ENCODE measurements at places on chromosomes 2 and 18. TPM values are rescaled to one million over a fixed set of nuclear protein-coding genes. Genes with fewer than 3 reads are reported as not detected.
A peak's percentile ranks its signal among the peaks of the same experiment; 100 is the strongest.

DNA sequence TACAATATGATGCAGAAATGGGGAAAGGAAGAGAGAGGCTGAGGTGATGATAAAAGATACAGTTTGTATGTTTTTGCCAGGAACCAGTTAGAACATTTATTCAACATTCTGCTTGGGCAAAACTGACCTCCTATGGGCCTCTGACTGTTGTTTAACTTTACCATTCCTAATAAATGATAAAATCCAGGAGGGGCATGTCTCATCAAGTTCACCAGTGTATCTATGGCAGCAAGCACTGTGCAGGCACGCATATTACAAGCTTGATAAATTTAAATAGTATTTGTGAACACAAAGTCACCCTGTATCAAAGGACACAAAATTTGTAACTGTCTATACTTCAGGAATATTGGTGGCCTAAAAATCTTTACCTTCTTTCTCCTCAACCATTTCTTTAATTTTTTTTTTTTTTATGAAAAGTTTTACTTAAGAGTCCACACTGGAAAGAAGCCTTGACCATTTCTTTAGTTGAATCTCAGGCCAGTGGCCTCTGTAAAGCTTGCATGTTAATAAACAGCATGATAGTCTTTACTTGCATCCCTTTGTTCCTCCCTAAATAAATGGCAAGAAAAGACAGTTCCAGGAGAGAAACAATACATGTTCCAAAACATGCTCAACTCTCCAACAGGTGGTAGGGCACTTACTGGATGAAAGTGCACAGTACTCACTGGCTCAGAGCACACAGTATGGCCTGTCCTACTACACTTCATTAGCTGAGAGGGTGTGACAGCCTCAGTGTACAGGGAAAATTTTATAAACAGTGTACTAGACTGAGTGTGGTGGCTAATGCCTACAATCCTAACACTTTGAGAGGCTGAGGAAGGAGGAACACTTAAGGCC is 52.3 kb downstream of the SOS1 start:
- peak; percentile 90 for DNase-seq

GRCh38 chr18:76102156-76102555 is 392.9 kb downstream of the ZNF516 start:
- no peak for DNase-seq

The COL5A2 gene
- 9.3 TPM for total RNA-seq

GRCh38 chr2:211468217-211468616 is 911.8 kb downstream of the CPS1 start:
- no peak for DNase-seq

The NTSR2 gene
- total RNA-seq, result not detected

DNA sequence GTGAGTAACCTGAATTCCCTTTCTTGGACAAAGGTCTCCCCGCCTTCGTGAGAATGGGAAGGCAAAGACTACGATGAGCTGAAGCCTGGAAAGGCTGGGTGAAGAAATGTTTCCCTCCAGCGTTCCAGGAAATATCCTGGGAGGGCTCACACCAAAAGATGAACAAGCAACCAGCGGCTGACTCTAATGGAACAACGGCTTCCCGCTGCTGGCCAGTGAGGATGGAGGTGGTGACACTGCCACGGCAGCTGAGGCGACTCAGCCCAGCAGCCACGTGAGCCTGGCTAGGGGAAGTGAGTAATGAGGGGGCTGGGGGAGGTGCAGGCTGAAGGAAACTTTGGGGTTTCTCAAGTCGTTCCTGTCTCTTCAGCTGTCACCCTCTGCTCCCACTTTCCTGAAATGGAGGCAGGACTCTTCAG is 105.0 kb upstream of the SMAD7 start:
- peak; percentile 13 for DNase-seq

The TOGARAM2 gene
- total RNA-seq, result not detected

The RSAD2 gene
- total RNA-seq, result 0.53 TPM

The B4GALT6 gene
- 2.4 TPM for total RNA-seq

GRCh38 chr2:190674966-190675650 is 26.2 kb downstream of the NAB1 start:
- no peak for DNase-seq

GRCh38 chr2:215479536-215480240 is 43.8 kb upstream of the FN1 start:
- no peak for DNase-seq

The LTBP1 gene
- 6.6 TPM for total RNA-seq

GRCh38 chr2:191231995-191232394 is 13.2 kb upstream of the MYO1B start:
- DNase-seq, result peak; percentile 47

The CCDC148 gene
- total RNA-seq, result 0.26 TPM

The MSTN gene
- total RNA-seq, result not detected

DNA sequence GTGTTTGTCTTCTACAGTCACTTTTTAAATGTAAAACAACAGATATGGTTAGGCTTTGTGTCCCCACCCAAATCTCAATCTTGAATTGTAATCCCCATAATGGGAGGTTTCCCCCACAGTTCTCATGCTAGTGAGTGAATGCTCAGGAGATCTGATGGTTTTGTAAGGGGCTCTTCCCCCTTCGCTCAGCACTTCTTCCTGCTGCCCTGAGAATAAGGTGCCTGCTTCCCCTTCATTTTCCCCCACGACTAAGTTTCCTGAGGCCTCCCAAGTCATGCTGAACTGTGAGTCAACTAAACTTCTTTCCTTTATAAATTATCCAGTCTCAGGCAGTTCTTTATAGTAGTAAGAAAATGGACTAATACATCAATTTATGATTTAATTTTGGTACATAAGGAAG is 118.0 kb upstream of the SNTG2 start:
- no peak for DNase-seq

The PAX8 gene
- total RNA-seq, result not detected

The ACMSD gene
- total RNA-seq, result not detected

- no peak for DNase-seq
Measured at GRCh38 chr18:54035927-54036326, 188.5 kb downstream of the MBD2 start.

DNA sequence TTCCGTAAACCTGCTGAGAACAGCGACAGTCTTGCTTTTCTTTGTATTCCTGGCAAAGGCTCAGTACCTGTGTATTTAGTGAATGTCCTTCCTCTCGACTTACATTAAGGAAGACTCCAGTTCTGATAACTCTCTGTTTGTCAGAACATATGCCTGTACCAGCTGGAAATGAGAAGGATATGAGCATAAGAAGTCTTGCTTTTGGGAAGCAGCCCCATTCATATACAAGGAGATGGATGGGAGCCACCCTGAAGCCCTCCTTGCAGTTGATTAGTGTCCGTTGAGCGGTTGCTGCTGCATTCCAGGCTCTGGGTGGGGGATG is 59.8 kb downstream of the SH3BP4 start:
- no peak for DNase-seq

DNA sequence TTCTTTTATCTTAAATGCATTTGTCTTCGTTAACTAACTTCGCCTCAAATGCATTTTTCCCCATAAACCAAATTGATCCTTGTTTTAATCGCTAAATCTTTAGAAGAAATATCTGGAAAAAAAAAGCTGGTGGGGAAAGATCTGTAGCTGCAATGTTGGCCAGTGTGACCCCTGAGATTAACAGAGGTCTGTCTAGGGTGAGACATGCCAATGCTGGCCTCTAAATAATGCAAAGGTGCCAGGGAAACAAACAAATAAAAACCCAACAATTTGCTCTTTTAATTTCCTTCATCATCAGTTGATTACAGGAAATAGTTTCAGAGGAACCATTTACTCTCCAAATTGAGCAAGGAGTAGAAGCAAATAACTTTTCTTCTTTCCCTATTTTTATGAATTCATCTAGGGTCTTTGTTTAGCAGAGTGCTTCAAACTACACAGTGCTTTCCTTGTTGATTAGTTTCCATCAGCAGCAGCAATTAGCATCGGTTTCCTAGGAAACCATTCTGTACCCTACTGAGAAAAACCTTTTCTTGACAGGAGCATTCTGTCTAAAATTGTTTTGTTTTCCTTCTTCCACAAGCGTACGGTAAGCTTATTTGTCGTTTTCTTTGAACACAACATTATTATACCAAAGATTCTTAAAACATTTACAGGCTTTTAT is 100.5 kb upstream of the UNC80 start:
- DNase-seq, result no peak

The FSHR gene
- not detected for total RNA-seq

The LYPD6 gene
- total RNA-seq, result 0.26 TPM

DNA sequence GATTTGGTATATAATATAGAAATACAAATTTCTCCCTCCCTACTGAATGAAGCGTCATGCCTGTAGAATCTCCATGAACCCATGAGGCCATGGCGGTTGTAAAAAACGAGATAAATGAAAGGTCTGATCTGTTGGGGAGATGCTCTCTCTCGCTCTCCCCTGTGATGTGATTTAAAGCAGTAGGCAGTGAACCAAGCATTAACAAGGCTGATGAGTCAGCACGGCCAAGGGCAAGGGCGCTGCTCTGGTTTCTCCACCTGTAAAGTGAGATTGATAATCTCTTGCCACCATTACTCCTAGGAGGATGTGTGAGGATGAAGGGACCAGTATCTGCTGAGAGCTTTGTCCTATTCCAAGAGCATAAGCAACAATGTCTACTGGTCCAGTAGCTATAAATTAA is 553.3 kb downstream of the CMPK2 start:
- DNase-seq, result no peak

The GCG gene
- total RNA-seq, result not detected

The DNAJC5G gene
- not detected for total RNA-seq

DNA sequence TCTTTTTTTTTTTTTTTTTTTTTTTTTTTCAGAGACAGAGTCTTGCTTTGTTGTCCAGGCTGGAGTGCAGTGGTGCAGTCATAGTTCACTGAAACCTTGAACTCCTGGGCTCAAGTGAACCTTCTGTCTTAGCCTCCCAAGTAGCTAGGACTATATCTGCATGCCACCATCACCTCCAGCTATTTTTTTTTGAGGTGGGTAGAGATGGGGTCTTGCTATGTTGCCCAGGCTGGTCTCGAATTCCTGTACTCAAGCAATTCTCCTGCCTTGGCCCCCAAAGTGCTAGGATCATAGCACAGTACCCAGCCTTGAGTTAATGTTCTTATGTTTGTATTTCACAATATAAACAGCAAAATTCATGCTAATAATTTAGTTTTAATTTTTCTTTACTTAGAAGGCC is 62.9 kb upstream of the IGFBP2 start:
- DNase-seq, result no peak
